Activated CD4-positive, alpha-beta T cell treated with anti-CD3 and anti-CD28 coated beads, Interleukin-2, amount 50 U/mL, for 16 hours (primary cell): ENCODE measurements at places on chromosomes 16 and 17.
A peak's percentile ranks its signal among the peaks of the same experiment; 100 is the strongest.

GRCh38 chr16:87560428-87561199, 41.7 kb upstream of the JPH3 start:
- DNase-seq = peak; percentile 12

- DNase-seq = no peak
Measured at GRCh38 chr17:83186751-83187421, 107.5 kb downstream of the METRNL start.

GRCh38 chr16:69566981-69567680, 1.4 kb downstream of the NFAT5 start:
- DNase-seq = peak; percentile 35

DNA sequence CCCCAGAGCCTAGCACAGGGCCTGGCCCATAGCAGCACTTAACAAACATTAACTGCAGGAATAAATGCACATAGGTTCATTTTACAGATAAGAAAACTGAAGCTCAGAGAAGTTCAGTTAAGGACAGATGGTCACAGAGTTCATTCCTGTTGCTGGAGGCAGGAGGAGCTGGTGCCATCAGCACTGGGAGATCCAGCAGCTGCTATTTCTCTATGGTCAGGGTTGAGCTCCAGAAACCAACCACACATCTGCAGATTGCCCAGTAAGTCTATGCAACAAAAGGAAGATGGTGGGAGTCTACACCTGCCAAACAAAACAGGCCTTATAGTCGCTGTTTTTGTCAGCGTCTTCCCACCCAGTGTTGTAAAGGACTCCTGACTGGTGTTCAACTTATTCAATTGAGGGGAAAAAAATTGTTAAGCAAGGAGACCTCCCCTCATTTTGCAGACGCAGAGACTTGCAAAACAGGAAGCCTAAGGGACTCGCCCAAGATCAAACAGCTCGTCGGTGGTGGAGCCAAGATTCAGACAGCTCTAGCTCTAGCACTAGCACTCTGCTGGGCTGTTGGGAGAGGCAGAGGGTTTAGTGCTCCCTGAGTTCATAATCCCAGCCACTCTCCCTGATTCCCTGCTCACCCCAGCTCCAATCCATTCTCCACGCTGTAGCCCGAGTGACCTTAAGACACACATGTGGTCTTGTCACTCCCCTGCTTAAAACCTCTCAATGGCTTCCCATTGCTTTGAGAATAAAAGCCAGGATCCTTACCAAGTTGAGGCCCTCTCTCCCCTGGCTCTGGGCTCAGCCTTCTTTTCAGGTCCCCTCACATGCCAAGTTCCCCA, 9.0 kb downstream of the NOG start:
- DNase-seq = no peak

- DNase-seq = peak; percentile 35
Measured at GRCh38 chr17:76145231-76146052, 4.4 kb upstream of the FOXJ1 start.

DNA sequence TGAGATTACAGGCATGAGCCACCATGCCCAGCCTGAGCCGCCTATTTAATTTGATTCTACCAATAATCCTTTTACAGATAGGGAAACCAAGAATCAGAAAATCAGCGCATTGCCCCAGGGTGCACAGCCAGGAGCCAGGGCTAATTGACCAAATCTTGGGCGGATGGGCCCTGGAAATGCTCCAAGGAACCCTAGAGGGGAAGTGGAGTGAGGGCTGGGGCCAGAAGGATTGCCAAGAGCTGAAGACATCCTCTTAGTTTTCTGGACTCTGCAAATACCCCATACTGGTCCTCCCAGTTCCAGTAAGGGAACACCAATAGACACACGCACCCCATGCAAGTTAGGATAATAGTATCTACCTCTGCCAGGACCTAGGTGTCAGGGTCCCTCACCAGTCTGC, 3.8 kb downstream of the FHOD1 start:
- no peak for DNase-seq

DNA sequence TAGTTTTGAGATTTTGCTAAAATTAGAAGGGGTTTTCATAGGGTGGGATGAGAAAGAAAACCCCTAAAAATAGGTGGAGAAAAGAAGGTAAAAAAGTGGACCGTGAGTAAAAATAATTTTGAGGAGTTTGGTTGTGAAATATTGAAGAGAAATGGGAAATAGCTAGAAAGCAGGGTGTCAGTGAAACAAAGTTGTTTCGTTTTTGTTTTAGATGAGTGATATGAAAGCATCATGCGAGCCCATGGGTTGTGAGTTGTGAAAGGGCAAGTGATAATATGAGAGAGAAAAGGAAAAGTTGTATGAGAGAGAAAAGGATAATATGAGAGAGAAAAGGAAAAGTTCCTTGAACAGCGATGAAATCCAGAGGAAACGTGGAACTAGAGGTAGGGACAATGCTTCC, 7.3 kb upstream of the SMIM36 start:
- DNase-seq = no peak

DNA sequence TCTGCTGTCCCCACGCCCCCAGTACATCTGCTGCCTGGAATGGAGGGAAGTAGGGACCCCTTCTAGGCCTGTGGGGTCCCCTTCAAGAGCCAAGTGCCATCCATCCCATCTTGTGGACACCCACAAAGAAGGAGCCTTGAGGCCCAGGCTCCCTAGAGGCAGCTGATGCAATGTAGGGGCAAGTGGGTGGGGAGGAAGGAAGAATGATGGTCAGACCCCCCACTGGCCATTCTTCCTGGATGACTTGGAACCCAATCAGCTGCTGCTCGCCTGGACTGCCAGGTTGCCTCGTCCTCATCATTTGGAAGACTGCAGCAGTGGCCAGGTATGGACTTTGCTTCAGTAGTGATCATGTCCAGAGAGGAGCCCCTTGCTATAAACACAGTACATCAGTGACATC, 48.9 kb downstream of the SMPD3 start:
- DNase-seq = no peak

DNA sequence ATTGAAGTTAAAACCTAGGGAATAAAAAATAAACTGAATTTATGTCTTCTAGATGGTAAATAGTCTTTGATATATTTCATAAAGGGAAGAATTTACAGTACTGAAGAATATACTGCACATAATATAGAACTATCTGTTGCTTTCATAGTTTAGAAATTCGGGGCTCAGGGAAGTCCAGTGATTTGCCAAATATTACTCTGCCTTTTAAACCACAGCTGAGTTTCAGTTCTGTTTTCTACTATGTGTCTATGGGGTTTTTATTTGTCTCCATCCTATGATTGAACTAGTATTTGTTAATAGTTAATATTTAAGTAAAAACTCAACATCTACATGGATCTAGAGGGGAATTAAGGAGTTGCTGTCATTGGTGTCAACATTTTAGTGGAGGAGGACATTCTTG, 715.0 kb upstream of the CDH8 start:
- DNase-seq = no peak

DNA sequence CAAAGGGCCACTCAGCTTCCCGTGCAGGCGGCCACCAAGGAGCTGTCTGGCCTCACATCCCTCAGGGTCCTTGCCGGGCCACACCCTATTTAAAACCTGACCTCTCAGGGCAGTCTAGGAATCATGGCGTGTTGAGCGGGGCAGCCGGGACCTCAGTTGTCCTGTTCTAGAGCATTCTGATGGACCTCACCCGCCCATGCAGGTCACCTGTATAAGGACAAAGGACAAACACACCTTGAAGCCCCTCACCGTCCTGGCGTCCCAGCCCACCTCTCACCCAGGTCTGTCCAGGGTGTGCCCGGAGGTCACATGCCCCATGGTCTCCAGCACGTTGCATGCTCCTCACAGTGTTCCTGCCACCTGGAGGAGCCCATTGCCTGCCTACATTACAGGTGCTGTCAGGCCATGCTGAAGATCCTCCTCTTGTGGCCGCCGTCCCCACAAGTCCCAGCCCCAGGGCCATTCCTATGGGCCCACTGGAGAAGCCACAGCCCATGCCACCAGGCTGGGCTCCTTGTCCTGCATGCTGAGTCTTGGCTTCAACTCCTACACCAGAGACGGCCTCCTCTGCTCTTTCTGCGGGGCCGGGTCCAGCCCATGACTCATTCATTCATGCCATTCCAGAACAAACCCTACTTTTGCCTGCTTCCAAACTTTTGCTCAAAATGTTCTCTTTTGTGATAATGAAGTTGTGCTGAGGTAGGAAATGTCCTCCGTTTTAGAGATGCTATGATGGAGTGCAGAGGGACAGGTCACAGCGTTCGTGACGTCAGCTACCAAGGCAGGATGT, 46.3 kb downstream of the PEMT start:
- no peak for DNase-seq

- peak; percentile 25 for DNase-seq
Measured at GRCh38 chr17:72422505-72423285, 301.9 kb downstream of the SOX9 start.

DNA sequence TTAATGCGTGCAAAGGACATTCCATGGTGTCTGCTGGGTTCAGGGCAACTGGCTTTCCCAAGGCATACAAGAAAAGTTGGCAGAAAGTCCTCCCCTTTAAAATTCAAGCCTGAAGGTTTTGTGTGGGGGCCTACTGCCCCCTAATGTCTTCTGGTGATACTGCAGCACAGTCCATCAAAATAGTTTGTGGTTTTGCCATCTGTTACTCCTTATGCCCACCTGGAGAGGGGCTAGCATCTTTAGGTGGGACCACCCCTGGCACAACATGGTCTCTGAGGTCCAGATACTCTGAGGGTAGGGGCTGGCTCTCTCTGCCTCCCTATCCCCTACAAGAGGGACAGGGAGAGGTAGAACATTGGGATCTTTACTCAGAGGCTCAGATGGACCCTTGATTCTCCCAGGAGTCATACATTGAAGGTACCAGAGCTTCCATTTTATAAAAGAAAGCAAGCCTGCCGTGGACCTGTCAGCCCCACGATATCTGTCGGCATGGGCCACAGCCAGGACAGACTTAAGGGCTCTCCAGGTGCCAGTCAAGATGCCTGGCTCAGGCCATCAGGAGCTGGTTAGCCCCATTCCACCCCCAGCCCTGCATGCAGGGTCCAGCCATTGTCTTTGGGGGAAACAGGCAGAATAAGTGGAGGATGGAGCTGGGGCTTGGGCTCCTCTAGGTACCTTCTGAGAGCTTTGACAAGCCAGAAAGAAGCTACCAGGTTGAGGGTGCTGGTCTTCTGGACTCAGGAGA, 6.3 kb downstream of the ESRP2 start:
- DNase-seq = peak; percentile 53

DNA sequence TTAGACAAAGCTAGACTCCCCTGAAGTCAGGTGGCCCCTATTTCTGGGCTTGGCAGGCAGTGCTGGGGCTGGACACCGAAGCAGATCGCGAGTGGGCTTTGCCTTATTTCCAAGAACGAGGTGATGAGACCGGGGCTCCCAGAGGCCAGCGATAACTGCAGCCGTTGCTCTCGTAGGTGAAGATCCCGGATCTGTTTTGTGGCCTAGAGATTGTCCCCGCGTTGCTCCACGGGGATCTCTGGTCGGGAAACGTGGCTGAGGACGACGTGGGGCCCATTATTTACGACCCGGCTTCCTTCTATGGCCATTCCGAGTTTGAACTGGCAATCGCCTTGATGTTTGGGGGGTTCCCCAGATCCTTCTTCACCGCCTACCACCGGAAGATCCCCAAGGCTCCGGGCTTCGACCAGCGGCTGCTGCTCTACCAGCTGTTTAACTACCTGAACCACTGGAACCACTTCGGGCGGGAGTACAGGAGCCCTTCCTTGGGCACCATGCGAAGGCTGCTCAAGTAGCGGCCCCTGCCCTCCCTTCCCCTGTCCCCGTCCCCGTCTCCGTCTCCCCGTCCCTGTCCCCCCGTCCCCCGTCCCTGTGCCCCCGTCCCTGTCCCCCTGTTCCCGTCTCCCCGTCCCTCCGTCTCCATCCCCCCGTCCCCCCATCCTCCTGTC, 1.5 kb upstream of the TBCD start:
- DNase-seq = no peak

DNA sequence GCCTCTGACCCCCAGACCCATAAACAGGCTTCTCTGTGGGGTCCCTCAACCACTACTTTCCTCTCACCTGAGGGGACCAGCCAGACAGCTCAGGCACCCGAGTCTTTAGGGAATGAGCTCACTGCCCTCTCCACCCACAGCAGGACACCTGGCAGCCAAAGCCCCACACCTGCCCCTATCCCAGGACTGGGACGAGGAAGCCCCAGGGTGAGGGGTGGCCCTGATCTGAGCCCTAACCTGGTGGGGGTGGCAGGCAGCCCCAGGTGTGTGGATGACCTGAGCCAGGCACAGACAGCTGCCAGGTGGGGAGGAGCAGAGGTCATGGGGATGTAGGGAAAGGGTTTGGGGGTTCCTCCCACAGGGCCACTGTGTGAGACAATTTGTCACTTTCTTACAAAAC, 1.7 kb upstream of the TEX19 start:
- DNase-seq = no peak
